ENCODE measurements at places on chromosomes 3 and 15.

GRCh38 chr15:99168601-99169580 lies 64.0 kb downstream of the SYNM start:
- no peak for DNase-seq

- DNase-seq, result no peak
These were observed 14.3 kb downstream of the TPRG1 start for GRCh38 chr3:189186101-189186500.

- DNase-seq, result no peak
These were observed 262.5 kb downstream of the PLOD2 start for GRCh38 chr3:145898487-145898886.

GRCh38 chr3:136741063-136741462 lies 11.1 kb downstream of the STAG1 start:
- DNase-seq, result no peak

GRCh38 chr15:31977812-31978661 lies 52.3 kb upstream of the CHRNA7 start:
- DNase-seq, result peak; percentile 52

GRCh38 chr15:101305820-101306255 lies 10.8 kb upstream of the SNRPA1 start:
- DNase-seq, result no peak

GRCh38 chr15:71471347-71471746 lies 339.0 kb upstream of the NR2E3 start:
- peak; percentile 7 for DNase-seq

GRCh38 chr3:20160230-20160629 lies 25.8 kb downstream of the SGO1 start:
- DNase-seq, result no peak

DNA sequence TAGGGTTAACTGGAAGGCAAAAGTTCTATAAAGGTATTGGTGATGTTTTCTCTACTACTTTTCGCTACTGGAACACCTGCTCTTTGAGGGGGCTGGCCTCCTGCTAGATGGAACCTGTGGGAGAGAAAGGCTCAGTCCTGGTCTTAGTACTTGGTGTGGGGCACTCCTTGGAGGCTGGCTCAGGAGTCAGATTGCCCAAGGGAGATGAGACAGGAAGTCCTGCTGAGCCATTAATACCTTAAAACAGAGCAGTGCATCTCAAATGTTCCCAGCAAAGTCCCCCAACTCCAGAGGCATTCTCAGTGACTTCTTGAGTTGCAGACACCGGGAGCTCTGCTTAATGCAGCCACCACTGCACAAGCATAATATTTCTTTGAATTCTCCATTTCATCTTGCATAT lies 3.1 kb upstream of the ADAMTSL3 start:
- no peak for DNase-seq

DNA sequence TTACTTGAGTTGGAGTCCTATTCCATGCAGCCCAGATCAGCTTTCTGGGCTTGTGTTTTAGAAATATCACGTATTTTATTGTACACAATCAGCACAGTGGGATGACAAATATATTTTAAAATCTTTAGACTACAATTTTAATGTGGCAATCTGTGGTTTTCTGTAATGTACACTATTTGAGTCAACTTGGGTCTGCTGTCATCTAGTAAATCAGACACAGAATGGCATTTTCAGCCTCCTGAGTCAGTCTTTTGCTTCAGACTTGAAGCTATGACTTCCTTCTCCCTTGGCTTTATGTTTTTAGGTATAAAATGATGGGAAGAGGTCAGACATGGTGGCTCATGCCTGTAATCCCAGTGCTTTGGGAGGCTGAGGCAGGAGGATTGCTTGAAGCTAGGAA lies 232.1 kb downstream of the NECTIN3 start:
- DNase-seq, result no peak

DNA sequence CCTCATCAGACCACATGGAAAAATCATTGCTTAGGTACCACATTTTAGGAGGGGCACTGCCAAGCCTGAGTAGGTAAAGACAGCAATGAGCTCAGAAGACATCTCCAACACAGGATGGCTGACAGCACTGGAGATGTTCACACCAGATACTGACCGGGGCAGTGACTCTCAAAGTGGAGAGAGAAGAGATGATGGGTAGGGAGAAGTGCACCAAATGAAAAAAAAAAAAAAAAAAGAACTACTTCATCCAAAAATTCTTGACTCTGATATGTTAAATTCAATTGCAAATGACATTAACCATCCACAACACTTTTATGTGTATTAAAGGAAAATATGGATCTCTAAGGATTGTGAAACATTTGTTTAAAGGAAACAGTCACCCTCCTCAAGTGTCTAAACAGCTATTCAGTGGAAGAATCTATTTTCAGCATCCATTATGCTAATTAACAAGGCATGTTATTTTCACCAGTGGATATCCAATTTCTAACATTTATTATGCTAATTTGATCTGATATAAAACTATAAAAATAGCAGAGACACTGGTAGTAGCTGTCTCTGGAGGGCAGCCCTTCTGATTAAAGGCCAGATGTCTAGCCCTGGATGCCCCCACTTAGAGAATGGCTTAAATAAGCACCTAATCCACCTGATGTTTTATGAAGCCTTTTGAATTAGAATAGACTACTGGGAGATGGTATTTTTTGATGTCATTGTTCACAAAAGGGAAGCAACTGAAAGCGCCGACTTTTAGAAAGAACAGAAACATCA lies 48.2 kb upstream of the VGLL4 start:
- DNase-seq, result no peak

DNA sequence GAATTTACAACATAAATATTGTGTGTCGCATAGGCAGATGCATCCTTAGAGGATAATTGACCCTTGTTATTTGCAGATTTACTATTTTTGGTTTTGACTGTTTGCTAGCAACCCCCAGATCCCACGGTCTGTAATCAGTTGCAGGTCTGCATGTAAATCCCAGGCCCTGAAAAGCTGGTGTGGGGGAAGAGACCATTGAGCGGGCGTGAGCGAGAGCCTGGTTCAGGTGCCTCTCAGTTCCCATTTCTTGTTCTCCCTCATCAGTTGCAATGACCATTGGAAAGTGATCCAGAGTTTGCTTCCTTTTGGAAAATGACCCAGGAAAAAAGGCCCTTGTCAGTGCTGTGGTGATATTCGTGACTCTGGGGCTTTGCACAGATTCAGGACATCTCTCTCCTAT lies 238.9 kb downstream of the UACA start:
- no peak for DNase-seq

- no peak for DNase-seq
These were observed at the start of gene HTR3E for GRCh38 chr3:184096811-184097383. Gene HTR3E (plus strand): TSS chr3:184097064. CDS start chr3:184097530, 466 bp downstream.

- no peak for DNase-seq
These were observed 49.1 kb upstream of the LIMD1 start for GRCh38 chr3:45545476-45545875.

DNA sequence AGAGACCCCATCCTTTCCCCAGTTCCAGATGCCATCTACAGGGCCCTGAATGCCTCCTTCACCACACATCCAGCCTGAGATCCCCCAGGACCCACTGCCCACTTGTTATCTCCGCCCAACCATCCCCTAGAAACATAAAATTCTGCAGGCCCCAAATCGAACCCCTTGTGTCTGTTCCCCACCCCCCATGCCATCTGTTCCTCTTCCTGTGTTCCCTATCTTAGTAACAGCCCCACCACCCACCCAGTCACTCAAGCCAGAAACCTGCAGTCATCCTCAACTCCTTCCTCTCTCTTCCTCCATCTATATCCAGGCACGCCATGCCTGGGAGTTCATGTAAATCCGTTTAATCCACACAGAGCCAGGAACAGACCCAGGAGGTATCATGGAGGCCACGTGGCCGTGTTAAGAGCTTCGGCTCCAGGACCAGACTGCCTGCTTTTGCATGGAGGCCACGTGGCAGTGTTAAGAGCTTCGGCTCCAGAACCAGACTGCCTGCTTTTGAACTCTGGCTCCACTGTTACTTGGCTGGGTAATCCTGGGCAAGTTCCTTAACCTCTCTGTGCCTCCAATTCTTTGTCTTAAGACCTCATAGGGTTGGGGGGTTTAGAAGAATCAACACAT lies 4.8 kb downstream of the CSRNP1 start:
- DNase-seq, result no peak

DNA sequence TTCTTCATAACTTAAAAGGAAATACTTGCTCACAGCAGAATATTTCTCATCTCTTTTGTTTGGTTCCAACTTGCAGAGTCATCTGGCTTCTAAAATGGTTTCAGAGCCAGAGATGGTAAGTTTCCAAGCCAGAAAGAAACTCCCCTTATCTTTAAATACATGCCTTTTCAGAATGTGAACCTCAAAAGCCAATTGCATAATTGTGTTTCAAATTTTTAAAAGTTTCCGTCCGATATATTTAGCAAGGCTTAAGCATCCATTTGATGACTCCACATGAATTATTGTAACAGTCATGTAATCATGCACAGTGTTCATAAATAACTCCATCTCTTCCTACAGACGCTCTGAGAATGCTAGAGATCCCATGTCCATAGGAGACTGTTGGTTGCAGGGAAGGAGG lies 40.6 kb upstream of the C3orf80 start:
- DNase-seq, result no peak

- DNase-seq, result no peak
These were observed 259.9 kb downstream of the OPA1 start for GRCh38 chr3:193852901-193853300.

- DNase-seq, result no peak
These were observed 44.5 kb downstream of the ST6GAL1 start for GRCh38 chr3:186974824-186975313.

GRCh38 chr3:133295199-133295901 lies 104.5 kb upstream of the BFSP2 start:
- peak; percentile 5 for DNase-seq

DNA sequence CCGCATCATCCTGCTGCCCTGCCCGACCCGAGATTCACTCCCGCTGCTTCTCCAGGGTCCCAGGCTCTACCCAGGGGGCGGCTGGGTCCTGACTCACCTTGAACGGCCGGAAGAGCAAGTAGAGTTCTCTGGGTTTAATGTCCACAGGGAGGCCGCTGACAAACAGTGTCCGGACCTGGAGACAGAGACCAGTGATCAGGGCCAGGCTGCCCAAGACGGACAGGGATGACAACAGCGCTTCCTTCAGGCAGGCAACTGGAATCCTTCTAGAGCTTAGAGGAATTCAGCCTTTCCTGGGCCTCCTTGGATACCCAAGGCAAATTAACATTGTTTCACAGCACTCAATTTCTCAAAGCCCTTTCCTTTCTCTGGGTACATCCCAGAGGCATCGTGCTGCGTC lies 23.9 kb downstream of the RBPMS2 start:
- no peak for DNase-seq

GRCh38 chr3:44862226-44862637 lies 520 bp downstream of the TMEM42 start:
- DNase-seq, result no peak

GRCh38 chr3:49020330-49021212 lies 1.4 kb upstream of the NDUFAF3 start:
- DNase-seq, result peak; percentile 34

DNA sequence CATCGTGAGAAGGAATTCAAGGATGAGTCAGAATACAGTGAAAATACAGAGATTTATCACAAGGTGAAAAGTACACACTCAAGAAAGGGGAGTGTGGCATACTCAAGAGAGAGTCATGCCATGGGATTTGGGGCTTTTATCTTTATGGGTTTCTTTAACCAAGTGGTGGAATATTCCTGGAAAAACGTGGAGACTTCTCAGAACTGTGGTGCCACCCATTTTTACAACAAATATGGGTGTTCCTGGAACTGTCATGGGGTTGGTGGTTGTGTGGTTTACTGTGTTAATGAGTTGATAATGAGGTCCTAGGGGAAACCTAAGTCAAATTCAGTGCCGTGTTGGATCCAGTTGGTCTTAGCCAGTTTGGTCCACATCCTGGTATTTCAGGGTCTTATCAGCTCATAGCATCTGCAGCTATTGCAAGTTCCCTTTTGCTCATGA lies 497.2 kb downstream of the GABRG3 start:
- no peak for DNase-seq

DNA sequence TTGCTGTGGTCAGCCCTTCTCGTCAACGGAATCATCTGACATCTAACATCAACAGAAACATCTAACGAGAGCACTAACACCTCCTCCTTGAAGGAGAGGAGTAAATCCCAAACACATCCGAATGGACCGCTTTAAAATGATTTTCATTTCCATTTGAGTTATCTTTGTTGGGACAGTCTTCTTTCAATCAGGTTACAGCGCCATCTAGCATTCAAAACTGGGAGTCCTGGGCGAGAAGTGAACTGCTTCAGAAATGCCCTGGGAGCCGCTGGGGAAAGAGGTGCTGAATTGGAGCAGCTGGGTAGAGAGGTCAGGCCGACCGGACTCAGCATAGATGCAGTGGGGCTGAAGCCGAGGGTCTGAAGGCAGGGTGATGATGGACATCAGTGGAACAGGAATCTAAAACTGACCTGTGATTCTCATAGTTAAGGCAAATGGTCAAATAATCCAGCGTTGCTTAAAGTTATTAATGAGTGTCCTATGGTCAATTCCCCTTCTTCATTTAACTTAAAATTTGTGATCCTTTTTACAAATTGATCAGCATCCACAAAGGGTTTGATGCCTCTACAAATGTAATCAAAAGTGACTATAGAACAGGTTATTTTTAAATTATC lies 170.0 kb upstream of the NDN start:
- no peak for DNase-seq

- peak; percentile 25 for DNase-seq
These were observed 383.0 kb downstream of the TBL1XR1 start for GRCh38 chr3:176814285-176814684.

- DNase-seq, result no peak
These were observed 505 bp upstream of the WNT5A start for GRCh38 chr3:55487381-55488241.

DNA sequence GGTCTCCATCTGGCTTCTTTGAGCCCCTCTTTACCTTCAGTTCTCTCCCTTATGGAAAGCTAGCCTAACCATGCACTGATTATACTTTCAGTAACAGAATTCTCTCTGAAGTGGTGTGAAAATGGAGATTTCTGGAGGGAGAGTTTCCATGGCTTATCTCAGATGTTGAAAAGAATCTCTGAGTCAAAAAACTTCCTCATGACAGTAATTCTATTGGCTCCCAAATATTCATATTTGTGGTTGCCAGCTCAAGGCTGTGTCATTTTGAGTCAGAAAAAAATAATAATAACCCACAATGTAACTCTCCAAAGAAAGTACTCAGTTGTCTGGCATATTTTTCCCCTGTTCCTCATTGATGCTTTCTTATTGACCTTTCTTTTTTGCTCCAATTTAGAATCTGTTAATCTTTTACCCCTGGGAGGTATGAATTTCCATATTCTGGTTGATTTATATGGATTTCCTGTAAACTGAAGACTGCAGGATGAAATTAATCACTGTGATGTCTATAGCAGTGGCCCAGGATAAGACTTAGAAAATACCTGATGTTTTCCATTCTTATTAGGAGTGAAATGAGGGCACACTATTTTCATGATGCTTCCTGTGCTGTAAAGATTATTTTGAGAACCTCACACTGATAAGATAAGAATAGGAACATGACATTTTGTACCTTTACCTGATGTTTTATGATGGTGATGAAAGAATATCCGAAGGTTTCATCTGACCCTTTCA lies 149.5 kb upstream of the EPHA3 start:
- DNase-seq, result no peak

GRCh38 chr3:11565492-11565891 lies 78.2 kb downstream of the VGLL4 start:
- no peak for DNase-seq
